ENCODE measurements at places on chromosomes 7 and 10.

- no peak for DNase-seq
Measured at GRCh38 chr10:109105725-109106124, 817.6 kb downstream of the XPNPEP1 start.

GRCh38 chr7:101186844-101187428 is 6.8 kb upstream of the NAT16 start:
- DNase-seq: no peak

DNA sequence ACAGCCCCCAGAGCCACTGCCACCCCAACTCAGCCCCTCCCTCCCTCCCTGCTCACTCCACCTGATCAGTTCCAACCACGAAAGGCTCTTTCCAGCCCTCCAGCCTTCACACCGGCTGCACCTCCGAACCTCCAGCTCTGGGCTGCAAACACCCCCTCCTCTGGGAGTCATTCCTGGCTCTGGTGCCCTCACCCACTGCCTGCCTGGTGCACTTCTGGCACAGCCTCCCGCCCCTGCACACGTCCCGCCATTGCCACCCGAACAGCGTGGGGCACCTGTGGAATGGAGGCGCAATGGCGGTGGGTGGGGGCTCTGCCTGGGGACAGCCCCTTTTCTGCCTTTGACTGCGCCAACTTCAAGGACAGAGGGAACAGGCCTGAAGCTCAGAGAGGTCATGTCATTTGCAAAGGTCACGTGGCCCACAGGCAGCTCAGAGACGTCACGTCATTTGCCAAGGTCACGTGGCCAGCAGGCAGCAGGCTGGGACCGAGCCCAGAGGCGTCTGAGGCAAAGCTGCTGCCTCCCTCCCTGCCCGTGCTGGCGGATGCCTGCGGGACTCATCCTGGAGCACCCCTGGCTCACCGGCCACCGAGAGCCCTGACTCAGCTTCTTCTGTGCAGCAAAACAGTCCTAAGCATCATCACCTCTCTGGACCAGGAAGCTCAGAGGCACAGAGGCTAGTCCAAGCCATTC is 76.0 kb upstream of the DNAAF5 start:
- no peak for DNase-seq

GRCh38 chr10:101895781-101896180 is 52.2 kb upstream of the KCNIP2 start:
- no peak for DNase-seq

GRCh38 chr7:5218564-5219360 is 28.7 kb downstream of the WIPI2 start:
- no peak for DNase-seq

- DNase-seq: no peak
Measured at GRCh38 chr7:31758755-31759154, 71.7 kb downstream of the PPP1R17 start.

- DNase-seq: no peak
Measured at GRCh38 chr10:53765311-53765710, 992.7 kb upstream of the MBL2 start.

DNA sequence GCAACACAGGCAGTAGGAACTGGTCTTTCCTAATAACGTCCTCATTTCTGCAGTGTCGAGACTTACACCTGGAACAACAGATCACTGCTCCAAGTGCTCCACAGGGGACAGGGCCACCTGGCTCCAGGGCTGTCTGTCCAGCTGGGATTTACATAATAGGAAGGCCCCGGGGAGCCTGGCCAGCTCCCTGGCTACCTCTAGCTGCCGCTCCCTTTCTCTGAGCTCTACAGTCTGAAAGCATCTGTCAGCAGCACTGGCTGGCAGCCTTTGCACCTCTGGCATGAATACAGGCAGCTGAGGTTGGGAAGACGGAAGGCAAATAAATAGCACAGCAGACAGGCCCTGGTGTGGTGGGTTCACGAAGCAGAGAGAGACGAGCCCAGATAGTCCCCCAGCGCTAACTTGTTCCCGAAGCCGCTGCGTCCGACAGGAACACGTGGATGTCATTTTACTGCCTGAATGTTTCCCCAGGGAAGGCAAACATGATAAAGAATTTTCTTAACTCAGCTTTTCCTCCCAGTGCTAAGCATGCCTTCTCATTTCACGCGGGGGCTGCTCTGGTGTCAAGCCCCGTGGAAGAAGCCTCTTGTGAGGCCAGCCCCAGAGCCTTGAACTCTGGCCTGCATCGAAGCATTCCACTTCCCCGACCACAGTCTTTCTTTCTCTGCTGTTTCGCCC is 105.4 kb downstream of the ITIH5 start:
- DNase-seq: no peak

DNA sequence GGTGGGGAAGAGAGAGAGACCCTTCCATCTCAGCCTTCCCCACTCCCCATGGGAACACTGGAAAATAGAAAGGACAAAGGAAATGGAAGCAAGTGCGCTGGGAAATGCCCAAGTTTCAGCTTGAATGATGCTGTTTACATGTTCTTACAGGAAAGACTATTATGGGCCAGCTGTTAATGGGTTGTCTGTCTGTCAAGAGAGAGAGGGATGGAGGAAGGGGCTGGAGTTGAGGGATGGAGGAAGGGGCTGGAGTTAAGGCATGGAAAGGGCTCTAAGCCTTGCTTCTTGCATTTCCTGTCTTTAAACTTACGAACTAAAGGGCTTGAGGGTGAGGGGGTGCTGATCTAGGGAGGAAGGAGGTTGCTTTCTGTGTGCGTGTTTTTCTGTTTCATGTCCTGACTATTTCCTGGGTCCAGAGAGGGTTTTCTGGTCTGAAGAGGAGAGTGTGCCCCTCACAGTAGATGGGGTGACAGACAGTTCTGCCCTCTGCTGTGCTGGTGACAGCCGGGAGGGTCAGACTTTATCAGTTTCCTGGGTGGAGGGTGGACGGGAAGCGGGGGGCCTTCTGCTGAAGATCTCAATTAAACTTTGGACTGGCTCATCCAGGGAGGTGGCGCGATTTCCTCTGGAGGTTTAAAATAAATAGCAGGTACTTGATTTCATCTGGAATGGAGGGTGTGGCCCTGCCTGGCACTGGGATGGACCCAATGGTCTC is 30.5 kb downstream of the GRK5 start:
- no peak for DNase-seq

DNA sequence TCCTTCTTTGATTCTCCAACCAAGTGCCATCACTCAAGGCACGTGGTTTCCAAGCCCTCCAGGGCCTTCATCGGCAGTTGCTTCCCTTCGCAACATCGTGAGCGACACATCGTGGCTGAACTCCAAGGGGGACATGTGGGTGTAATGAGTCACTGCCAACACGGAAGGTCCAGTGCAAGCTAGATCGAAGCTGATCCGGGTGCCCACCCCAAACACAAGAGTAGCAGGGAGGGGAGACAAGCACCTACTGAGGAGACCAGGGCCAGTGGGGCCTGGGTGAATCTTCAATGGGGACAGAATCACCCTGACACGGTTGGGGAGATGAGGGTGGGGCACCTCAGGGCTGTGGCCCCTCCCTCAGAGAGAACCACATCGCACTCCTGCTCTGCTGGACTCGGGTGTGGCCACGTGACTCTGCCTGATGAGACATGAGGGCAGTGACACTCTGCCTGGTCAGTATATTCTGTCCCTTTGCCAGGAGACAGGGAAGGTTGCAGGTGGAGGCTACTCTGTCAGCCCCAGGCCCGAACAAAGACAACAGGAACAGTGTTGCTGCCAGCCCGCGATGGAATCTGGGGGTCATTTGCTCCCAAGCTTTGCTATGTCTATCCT is 36.8 kb upstream of the HSPA12A start:
- DNase-seq: no peak

DNA sequence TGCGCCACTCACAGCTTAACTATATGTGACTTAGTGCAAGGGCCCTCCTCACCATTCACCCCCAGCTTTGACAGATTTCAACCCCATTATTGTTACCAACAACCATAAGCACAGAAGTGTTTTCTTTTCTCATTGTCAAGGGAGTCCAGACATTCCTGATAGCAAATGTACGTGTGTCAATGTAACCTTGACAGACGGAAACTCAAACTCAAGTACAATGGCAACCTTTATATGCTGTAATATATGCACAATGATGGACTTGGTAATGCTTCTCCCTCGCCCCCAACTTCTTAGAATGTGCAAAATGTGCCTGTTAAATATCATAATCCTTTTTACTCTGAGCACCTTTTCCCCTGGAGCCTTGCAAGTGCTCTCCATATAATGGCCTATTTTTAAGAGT is 34.7 kb downstream of the CYCS start:
- no peak for DNase-seq

DNA sequence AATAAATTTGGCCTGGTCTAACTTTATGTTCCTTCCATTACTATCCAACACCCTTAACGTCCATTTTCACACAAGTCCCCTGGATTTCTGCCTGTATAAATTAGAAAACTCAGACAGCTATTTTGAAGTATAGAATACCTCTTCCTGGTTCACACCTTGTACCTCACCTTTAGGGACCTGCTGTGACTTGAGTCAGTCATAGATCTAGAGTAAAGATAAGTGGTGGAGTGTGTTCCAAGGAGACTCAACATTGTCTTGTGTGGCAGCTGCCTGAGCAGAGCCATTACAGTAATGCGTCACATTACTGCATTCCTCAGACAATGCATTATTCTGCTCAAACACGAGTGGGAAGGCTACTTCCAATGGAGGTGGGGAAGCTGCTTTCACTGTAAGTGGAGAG is 513.9 kb downstream of the ADRA2A start:
- no peak for DNase-seq

GRCh38 chr10:29522918-29523317 is 111.9 kb downstream of the SVIL start:
- DNase-seq: no peak

- DNase-seq: no peak
Measured at GRCh38 chr7:105191331-105191730, 177.3 kb downstream of the KMT2E start.

GRCh38 chr7:7662527-7662926 is 22.0 kb downstream of the UMAD1 start:
- DNase-seq: peak; percentile 35

DNA sequence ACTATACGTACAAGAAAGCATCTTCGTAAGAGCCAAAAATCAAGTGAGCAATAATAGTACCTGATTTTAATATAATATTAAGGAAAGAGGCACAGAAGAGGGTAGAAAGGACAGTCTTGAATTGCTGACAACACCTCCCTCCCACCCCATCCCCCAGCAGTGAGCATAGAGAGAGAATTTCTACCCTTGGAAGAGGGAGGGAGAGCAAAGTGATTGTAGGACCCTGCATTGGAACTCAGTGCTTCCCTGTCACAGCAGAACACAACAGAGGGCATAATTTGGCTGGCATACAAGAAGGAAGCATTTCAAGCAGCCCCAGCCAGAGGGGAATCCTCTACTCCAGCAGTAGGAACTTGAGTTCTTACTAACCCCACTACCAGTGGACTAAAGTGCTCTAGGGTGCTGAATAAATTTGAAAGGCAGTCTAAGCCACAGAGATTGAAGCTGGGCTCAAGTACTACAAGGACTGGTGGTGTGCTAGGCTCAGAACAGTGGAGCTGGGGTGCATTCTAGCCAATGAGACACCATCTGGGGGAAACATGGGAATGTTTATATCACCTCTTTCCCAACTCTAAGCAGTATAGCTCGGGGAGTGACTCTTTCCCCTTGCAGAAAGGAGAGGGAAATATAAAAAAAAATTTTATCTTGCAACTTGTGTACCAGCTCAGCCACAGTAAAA is 44.2 kb downstream of the PCLO start:
- no peak for DNase-seq

- no peak for DNase-seq
Measured at GRCh38 chr7:108863227-108863848, 293.7 kb downstream of the DNAJB9 start.

GRCh38 chr7:6278749-6279310 is 6.4 kb upstream of the CYTH3 start:
- DNase-seq: no peak

DNA sequence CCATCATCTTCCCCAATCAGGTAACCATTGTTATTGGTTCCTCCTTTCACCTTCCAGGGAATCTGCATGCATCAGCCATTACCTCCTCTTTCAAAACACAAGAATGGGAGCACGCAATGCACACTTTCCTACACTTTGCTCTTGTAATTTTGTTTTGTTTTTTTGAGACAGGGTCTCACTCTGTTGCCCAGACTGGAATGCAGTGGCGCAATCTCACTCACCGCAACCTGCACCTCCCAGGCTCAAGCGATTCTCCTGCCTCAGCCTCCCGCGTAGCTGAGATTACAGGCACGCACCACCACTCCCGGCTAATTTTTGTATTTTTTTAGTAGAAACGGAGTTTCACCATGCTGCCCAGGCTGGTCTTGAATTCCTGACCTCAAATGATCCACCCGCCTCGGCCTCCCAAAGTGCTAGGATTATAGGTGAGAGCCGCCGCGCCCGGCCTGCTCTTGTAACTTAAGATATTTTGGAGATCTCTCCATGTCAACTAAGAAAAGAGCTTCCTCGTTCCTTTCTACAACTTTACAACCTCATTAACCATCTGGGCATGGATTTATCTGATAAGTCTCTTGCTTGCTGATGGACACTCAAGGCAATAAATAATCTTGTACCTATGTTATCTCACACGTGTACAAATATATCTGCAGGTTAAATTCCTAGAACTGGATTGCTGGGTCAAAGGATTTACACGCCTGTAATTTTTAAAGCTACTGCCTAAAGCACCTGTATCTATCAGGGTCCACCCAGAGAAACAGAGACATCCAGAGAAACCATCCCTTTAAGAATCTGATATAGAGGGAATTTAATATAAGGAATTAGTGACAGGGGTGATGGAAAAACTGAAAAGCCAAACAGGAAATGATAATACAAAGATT is 4.2 kb downstream of the CYTH3 start:
- no peak for DNase-seq

GRCh38 chr10:43255634-43256431 is 11.0 kb downstream of the RASGEF1A start:
- DNase-seq: peak; percentile 25
